ENCODE measurements at places on chromosomes 7 and 10. TPM values are rescaled to one million over a fixed set of nuclear protein-coding genes. Genes with fewer than 3 reads are reported as not detected.

The SRGN gene
- 146 TPM for total RNA-seq

- DNase-seq: no peak
Measured at GRCh38 chr7:42869131-42870020, 42.5 kb downstream of the C7orf25 start.

The OPN1SW gene
- not detected for total RNA-seq

The HOXA3 gene
- 20.9 TPM for total RNA-seq

DNA sequence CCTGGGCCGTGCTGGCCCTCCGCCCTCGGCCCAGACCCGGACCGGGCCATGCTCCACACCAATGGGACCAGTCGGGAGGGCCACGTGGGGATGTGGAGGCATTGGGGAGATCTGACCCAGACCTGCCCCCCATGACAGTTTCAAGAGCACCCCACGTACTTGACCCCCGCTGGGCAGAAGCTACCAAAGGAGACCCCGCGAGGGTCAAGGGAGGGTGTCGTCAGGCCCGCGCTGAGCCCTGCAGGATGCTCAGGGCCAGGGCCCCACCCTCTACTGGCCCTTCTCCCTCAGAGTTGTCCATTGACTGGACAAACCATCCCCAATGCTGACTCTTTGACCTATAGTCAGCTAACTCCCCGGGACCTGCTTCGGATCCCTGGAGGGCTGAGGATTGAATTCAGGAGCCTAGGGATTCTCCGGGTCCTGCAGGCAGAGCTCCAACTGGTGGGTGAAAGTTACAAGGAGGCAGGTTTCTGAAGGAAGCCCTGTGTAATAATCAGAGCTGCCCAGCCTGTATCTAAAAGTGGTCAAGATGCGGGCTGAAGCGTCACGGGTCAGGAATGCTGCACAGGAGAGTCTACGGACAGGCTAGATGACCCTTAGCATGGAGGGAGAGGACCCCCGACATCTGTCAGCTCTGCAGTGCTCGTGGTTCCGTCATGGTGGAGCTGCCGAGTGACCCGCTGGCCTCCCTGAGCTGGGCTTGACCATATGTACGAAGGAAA is 498 bp upstream of the CALHM2 start:
- DNase-seq: no peak

The CREB5 gene
- 20.1 TPM for total RNA-seq
